ENCODE measurements at places on chromosomes 1 and 21.

DNA sequence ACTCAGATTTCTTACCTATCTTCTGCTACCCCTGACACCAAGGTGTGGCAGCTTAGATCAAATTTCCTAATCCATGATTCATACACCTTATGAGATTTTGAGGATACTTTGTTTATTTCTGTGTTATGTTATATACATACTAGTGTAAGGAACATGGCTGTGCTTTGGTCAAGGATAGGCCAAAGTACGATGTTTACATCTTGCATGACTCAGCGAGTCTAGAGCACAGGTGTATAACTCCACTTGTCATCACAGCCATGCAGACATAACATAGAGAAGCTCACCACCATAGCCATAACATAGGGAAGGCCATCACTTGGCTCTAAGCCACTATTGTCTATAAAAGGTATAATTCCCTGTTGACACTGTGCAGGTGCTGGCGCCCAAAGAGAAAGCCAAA, 61.2 kb downstream of the GBP6 start:
- DNase-seq = peak; percentile 42

DNA sequence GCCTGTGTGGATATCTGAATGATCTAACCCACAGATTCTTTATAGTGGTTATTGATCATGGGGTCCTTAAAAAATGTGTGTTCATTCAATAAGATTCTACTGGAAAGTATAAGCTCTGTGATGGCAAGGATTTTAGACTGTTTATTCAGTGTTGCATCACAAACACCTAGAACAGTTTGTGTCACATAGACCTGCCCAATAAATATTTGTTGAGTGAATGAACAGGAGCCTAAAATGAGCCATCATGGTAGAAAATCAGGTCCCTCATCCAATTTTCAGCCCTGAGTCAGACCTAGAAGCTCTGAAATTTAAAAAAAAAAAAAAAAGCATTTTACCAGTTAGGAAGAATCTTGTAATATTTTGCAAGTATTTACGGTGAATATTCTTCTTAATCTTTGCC, 2.3 kb upstream of the RGSL1 start:
- DNase-seq = no peak

DNA sequence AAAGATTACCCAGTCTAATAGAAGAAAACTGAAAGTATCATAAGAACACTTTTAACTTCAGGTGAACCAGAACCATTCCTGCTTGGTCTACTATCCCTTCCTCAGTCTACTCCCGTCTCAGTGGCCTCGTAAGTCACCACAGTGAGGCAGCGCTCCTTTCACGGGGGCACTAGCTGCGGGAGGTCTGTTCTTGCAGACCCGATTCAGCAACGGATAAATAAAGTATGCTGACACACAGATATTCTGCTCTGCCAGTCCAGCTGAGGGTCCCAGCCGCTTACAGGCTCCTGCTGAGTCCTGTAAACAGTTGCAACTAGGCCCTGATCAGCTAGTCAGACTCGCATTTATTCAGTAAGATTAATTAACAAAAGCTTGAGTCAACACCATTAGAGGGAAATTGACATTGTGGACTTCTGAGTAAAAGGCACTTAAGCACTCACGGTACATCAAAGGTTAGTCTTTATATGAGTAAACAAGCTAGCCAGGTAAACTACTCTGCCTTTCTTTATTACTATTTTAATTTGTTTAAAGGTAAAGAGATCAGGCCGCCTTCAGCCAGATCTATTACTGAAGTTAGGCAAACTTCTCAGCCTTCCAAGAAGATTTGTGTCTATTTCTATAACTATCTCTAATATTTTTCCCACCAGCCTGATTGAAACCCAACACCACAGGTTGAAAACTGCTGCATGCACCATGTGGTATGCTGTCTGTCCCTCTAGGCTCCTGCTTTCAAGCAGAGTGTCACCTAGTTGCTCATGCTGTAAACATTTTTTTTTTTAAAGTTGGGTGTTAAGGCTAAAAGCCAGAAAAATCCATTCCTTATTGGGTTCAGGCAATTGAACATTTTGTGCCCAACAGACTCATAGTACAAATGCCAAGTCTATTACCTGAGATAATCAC, 87.7 kb downstream of the INTS7 start:
- DNase-seq = no peak

GRCh38 chr1:223723351-223723904, 11.1 kb downstream of the CAPN2 start:
- DNase-seq = no peak

- DNase-seq = no peak
These were observed 1.6 kb downstream of the TCEA3 start for GRCh38 chr1:23422941-23423340.

- DNase-seq = no peak
These were observed 1.4 kb upstream of the CACNA1S start for GRCh38 chr1:201113451-201114244.

GRCh38 chr21:42093991-42094421, 22.9 kb downstream of the UMODL1 start:
- DNase-seq = no peak

DNA sequence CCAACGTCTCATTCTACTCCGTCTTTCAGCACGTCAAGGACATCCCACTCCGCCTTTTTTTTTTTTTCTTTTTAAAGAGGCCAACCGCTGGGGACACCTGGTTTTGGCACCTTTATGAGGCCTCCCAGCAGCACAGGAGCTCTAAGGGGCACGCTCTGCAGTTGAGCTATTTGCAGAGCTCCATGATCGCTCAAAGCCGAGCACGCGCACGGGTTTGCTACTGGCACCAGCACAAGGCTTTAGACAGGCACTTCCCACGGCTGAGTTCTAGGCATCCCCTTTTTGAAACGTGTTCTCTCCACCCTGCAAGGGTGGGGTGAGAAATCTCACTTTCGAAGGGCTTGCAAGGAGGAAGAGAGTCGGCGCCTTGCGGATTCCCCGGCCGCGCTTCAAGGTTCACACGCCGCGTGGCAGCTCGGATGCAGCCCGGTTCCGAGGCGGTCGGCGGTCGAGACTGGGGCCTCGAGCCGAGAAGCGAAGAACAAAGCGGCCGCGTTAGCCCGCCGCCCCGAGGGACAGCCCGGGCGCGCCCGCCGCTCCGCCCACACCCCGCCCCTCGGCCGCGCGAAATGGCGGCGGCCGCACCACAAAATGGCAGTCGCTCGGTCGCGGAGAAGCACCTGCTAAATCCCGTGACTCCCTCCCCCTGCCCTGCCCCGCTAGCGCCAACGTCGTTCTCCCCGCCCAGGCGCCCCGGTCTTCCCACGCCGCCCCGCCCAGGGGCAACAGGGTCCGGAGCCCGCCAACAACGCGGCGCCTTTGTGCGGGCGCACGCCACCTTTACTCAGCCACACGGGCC, 12.9 kb upstream of the SPEN start:
- peak; percentile 92 for DNase-seq

DNA sequence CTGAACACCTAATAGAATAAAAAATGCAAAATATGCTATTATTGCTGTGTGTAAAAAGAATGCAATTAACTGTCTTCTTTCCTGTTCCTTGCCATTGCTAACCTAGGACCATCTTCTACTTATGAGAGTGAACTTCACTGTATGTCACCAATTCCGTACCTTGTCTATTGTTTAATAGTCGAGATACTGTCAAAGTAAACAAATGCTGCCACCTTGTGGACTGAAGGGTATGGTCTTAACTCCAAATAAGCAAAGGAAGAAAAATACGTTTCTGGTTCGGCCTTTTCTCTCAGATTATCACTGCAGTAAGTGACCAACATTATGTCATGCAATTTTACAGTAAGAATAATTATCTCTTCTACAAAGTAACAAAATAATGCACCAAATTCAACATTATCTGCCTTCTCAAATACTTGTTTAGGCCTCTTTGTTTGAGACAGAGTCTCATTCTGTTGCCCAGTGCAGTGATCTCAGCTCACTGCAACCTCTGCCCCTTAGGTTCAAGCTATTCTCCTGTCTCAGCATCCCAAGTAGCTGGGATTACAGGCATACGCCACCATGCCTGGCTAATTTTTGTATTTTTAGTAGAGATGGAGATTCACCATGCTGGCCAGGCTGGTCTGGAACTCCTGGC, 133.4 kb downstream of the COP1 start:
- peak; percentile 89 for DNase-seq

GRCh38 chr1:173134800-173135199, 72.3 kb downstream of the TNFSF4 start:
- DNase-seq = peak; percentile 83

GRCh38 chr21:42198929-42199867, 19.7 kb upstream of the ABCG1 start:
- DNase-seq = no peak

DNA sequence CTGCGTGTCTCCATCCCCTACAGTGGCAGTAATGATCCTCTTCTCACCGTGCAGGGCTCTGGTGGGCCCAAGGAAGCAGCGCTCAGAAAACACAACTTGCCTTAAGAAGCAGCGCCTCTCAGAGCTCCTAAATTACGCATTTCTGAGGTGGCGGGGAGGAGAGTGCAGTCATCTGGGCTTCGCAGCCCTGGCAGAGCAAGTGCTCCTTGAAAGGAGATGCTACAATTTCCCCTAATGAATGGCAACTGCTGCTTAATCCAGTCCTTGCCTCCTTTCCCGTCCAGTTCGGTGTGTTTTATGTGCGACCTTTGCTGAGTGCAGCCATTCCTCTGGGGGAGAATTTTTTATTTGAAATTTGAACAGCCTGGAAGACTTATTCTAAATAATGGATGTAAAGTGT, 287.3 kb downstream of the PTPRU start:
- DNase-seq = peak; percentile 81

- DNase-seq = no peak
These were observed 22.5 kb upstream of the SLC27A3 start for GRCh38 chr1:153752571-153753195.

DNA sequence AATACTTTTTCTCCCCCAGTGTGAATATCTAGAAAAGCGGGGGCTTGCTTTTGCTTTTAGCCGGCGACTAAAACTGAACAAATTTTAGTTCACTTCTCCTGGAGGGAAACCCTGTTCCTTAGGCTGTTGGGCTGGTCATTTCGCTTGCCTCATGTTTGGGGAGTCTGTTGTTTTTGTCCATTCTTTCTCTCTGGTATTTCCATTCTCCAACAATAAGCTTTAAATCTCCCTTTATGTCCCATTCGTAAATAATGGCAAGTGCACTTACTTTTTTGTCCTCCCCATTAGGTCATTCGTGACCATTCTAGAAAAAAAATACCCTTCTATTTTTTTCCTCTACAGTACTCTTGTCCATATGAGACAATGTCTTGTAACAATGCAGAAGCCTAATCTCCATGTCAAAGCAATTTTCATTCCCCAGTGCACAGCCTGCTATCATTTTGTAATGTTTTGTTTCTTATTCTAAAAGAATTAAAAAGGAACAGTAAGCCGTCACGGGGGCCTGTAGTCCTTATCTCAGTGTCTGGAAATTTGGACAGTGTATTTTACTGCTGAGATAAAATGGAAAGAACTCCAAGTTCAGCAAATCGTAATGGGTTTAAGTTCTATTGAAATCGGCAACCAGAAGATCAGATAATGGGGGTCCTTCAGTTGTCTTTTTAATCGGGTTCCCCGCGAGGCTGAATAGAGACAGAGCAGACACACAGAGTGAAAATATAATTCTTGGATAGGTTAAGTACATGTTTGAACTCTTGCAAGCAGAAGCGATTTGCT, 21.8 kb downstream of the PROX1 start:
- no peak for DNase-seq

GRCh38 chr21:32844653-32845436, 73.3 kb upstream of the PAXBP1 start:
- no peak for DNase-seq

DNA sequence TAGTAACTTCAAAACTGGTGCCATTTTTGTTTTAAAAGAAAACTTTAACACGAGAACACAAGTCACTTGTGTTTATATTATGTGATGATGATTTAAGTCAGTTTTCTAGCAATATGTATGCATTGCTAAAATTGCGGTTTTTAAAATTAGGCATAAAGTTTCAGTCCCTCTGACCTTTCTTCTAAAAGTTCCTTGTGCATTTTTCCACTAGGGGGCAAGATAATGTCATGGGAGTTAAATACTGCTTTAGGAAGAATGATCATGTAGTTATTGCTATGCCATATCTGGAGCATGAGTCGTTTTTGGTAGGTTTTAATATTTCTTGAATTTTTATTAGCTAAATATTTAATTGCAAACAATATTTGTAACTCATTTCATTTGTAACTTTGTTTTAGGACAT, 10.7 kb downstream of the CDC7 start:
- DNase-seq = peak; percentile 42

- DNase-seq = no peak
These were observed 7.7 kb downstream of the CACNA1E start for GRCh38 chr1:181490740-181491712.

GRCh38 chr1:43358121-43358745, 548 bp upstream of the CDC20 start:
- peak; percentile 86 for DNase-seq

DNA sequence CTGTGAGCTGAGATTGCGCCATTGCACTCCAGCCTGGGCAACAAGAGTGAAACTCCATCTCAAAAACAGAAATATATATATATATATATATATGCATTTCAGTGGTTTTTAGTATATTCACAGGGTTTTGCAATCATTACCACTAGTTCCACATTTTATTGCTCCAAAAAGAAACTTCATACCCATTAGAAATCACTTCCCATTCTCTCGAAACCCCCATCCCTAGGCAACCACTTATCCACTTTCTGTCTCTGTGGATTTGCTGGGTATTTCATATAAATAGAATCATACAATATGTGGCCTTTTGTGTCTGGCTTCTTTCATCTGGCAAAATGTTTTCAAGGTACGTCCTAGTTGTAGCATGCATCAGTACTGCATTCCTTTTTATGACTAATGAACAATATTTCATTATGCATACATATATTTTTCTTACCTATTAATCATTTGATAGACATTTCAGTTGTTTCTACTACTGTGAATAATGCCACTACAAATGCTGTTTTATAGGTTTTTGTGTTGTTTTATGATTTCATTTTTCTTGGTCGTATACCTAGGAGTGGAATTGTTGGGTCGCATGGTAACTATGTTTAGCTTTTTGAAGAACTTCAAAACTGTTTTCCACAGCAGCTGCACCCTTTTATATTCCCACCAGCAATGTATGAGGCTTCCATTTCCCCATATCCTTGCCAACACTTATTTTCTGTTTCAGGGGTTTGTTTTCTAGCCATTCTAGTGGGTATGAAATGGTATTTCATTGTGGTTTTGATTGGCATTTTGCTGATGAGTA, 95.9 kb downstream of the PHTF1 start:
- DNase-seq = no peak

DNA sequence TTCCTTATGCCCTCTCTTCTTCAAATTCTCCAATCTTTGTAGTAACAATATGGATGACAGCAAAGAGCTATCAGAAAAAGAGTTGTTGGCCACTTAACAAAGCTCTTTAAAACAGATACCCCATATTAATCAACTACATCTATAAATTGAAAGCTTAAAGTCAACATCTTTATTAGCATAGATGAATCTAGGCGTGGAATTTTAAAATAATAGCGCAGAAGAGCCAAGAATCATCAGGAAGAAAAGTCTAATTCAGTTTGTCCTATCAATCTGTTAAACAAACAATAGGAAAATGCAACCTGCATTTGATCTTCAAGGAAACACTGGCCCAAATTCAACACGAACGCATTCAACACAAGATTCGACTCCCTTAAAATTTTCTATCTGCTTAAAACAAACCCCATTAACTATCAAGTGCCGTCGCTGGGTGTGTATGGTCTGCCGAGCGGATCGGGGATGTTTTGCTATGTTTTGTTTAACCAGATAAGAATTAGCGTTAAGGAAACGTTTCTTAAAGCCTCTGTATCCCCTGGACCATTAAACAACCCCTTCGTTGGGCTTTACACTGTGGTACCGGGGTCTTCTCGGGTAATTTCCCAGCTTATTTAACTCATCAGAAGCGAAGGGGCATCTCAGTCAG, 1.0 kb downstream of the LYST start:
- no peak for DNase-seq

- peak; percentile 44 for DNase-seq
These were observed 193.6 kb downstream of the RPS6KC1 start for GRCh38 chr1:213244664-213245091.

GRCh38 chr1:236645016-236645680, 40.8 kb upstream of the HEATR1 start:
- DNase-seq = no peak

Data from NCI-H526 treated with DMSO at 0.1 percent for 48 hours (cell line).